Mesenchymal stem cell (in vitro differentiated cells and primary cell): ENCODE measurements at places on chromosomes 3 and 15.
A peak's percentile ranks its signal among the peaks of the same experiment; 100 is the strongest.

DNA sequence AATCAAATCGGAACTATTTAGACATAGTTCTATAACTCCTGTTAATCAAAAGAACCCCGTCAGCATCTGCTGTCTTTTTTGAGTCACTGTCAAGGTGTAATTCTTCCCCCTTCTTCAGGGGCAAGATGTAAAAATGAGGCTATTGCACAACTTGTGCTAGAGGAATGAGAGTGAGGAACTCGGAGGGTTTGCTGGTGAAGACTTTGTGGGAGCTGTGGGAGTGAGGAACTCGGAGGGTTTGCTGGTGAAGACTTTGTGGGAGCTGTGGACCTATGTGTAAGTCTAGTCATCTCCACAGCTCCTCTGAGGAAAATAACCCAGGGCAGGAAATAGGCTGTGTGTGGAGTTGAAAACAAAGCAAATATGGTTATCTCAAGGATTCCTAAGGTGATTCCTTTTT is 2.5 kb upstream of the CERS3 start:
- H3K36me3 ChIP-seq: no peaks in the 10 kb centered on the region
- DNase-seq: no peak
- H3K4me3 ChIP-seq: no peak overlapping the region
- no peak overlapping the region for H3K27ac ChIP-seq

DNA sequence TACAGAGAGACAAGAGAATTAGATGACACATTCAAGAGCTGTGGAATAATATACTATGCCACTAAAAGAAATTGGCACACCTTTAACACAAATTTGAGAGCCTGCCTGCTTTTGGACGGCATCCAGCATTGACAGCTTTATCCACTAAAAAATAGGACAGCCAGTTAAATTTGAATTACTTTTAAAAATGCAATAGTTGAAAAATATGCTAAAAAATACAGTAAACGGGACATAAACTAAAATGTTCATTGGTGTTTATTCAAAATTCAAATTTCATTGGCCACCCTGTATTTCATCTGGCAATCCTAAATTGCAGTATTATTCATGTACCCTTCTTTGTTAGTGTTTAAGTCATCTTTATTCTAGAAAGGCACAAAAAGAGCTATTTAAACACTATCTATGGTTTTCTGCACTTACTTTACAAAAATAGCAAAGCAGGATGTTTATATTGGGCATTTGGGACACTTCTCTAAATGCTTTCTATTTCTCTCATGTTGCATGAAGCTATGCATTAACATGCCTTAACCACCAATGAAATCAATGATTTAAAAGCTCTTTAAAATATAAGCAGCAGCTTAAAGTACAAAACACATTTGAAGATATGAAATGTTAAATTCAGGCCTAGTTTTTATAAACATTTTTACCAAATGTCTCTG is 160.1 kb downstream of the NEK10 start:
- H3K36me3 ChIP-seq: no peaks in the 10 kb centered on the region
- no peaks in the 10 kb centered on the region for H3K27me3 ChIP-seq
- no peak for DNase-seq
- no peak overlapping the region for H3K27ac ChIP-seq
- no peaks in the 10 kb centered on the region for H3K4me1 ChIP-seq

GRCh38 chr3:197203714-197204146 is 94.7 kb downstream of the DLG1 start:
- no peak overlapping the region for H3K27ac ChIP-seq
- no peaks in the 10 kb centered on the region for H3K36me3 ChIP-seq
- H3K4me3 ChIP-seq: no peak overlapping the region
- no peak for DNase-seq

GRCh38 chr15:98953000-98953787 is 54.4 kb downstream of the PGPEP1L start:
- peaks cover 8% of the 10 kb centered on the region for H3K4me1 ChIP-seq
- H3K4me3 ChIP-seq: no peak overlapping the region
- H3K27me3 ChIP-seq: no peaks in the 10 kb centered on the region
- DNase-seq: no peak
- peaks cover 82% of the 10 kb centered on the region for H3K36me3 ChIP-seq

- peak overlapping the region; percentile 79 for H3K4me3 ChIP-seq
- H3K27me3 ChIP-seq: peaks cover 12% of the 10 kb centered on the region
- peaks cover 36% of the 10 kb centered on the region for H3K4me1 ChIP-seq
- DNase-seq: peak; percentile 28
- peaks cover 22% of the 10 kb centered on the region for H3K36me3 ChIP-seq
Observed at GRCh38 chr15:40953713-40954074, 423 bp downstream of the CHAC1 start.

- no peak for DNase-seq
- H3K27ac ChIP-seq: no peak overlapping the region
- H3K4me1 ChIP-seq: no peaks in the 10 kb centered on the region
- no peak overlapping the region for H3K4me3 ChIP-seq
- no peaks in the 10 kb centered on the region for H3K27me3 ChIP-seq
- no peaks in the 10 kb centered on the region for H3K36me3 ChIP-seq
Observed at GRCh38 chr3:2268779-2269178, 170.1 kb downstream of the CNTN4 start.

GRCh38 chr15:41894791-41895463 is 1.1 kb upstream of the SPTBN5 start:
- H3K4me1 ChIP-seq: peaks cover 47% of the 10 kb centered on the region
- peaks cover 19% of the 10 kb centered on the region for H3K27me3 ChIP-seq
- H3K4me3 ChIP-seq: peak overlapping the region; percentile 21
- peaks cover 38% of the 10 kb centered on the region for H3K36me3 ChIP-seq
- peak; percentile 88 for DNase-seq
- H3K27ac ChIP-seq: peak overlapping the region; percentile 91

DNA sequence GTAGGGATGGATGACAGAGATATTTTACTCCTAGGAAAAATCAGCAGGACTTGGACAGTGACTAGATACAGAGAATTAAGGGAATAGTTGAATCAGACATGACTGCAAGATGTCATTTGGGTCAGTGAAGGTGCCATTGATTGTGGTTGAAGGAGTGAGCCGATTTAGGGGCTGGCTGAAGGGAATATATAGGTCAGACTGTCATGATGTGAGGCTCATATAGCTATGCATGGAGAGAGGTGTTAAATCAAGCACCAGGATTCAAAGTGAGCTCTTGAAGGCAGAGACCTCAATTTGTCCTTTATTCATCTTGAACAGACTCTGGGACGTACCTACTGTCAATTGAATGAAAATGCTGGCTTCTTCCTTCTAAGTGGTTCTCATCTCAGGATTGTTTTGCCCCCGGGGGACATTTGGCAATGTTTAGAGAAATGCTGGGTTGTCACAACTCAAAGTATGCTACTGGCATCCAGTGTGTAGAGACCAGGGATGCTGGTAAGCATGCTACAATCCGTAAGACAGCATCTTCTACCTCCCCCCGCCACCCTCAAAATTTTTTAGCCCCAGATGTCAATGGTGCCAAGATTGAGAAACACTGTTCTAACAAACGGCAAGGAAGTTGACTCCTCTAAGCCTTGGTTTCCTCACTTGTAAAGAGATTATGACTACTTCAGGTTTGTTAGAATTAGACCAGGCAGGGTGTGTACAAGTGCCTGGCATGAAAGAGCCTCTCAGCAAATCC is 7.8 kb downstream of the ATP2C1 start:
- H3K4me3 ChIP-seq: no peak overlapping the region
- H3K27ac ChIP-seq: peak overlapping the region; percentile 48
- H3K27me3 ChIP-seq: no peaks in the 10 kb centered on the region
- DNase-seq: no peak
- no peaks in the 10 kb centered on the region for H3K36me3 ChIP-seq

DNA sequence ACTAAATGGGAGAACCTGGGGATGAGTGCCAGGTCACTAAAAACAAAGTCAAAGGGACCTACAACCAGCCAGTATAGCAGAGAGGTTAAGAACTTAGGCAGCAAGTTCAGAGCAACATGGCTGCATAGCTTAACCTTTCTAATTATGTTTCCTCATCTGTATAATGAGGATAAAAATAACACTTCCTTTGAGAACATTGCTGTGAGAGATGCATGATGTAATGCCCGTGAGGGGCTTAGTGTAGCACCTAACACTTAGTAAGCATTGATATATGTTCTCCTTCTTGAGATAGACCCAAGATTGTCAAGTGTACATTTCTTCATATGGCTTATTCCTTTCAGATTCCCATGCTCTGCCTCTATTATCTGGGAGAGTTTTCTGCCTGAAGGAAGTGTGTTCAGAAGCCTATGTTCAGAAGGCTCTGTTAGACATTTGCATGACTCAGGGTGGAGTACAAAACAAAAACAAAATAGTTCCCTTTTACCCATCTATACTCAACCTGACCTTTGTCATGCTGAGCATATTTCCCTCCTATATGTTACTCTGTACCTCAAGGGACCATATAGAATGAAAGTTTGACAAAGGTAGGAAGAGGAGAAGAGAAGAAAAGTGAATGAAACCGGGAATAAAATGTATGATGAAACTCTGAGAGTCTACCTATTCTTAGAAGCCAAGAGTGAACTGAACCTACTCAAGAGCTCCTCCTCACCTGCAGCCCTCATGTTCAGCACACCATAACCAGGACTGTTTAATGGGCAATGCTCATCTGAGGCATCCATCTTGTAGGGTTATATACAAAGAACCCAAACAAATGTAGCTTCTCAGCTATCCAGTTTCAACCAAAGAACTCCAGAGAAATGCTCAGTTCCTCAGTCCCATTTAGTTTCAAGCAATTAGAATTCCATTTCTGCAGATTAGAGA is 70.7 kb upstream of the KCNMB2 start:
- no peak overlapping the region for H3K4me3 ChIP-seq
- DNase-seq: no peak
- H3K36me3 ChIP-seq: no peaks in the 10 kb centered on the region
- no peaks in the 10 kb centered on the region for H3K4me1 ChIP-seq

DNA sequence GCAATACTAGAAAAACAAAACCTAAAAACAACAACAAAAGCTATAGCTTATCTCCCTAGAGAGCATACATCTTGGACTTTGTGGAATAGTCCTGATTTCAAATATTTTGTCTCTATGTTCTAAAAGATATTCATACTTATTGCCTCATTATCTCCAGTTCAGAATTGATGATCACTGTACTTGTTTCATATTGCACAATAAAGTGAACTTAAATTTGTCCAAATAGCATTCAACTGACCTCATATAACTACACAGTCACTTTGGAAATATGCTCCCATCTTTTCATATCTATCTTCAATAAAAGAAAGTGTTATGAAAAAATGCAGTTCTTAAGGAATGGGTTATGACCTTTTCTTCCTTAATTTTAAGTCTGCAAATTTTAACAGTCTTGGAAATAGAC is 228.6 kb upstream of the CMC1 start:
- H3K4me3 ChIP-seq: no peak overlapping the region
- H3K36me3 ChIP-seq: no peaks in the 10 kb centered on the region
- no peaks in the 10 kb centered on the region for H3K4me1 ChIP-seq
- H3K27ac ChIP-seq: no peak overlapping the region

DNA sequence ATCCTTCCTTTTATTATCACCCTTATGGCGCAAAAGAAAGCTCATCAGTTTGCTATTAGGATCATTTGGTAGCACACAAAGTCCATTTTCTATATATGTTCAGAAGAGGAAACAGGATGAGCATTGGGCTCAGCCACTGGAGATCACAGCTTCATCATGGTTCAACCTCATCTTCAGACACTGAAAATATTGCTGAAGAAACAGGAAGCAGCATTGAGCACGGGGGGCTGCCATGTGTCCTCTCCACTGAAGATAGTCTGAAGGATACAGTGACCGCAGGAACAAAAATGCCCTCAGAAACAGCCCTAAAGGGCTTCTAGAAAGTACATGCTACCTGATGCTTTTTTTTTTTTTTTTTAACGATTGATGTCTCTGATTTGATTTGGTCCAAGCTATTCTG is 835.3 kb upstream of the CFAP20DC start:
- H3K4me1 ChIP-seq: no peaks in the 10 kb centered on the region
- DNase-seq: no peak
- no peak overlapping the region for H3K4me3 ChIP-seq

DNA sequence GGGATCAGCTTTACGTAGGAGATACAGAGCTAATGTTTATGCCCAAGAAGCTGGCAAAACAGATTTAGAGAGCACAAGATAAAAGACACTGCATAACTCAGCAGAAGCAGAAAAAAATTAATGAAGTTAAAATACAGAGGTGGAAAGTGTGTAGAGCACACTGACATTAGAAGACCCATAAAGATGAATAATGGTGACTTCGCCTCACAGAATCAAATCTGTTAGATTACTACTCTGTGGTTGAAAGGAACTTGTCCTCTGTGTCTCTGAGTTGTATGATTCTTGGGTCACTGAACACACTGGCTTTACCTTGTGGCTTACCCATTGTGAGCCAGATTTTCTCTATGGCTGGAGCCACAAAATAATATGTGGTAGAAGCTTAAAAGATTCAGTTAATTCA is 224.4 kb downstream of the PLCH1 start:
- no peaks in the 10 kb centered on the region for H3K27me3 ChIP-seq
- H3K4me1 ChIP-seq: no peaks in the 10 kb centered on the region
- H3K36me3 ChIP-seq: no peaks in the 10 kb centered on the region
- no peak for DNase-seq
- H3K4me3 ChIP-seq: no peak overlapping the region

- DNase-seq: peak; percentile 83
- peak overlapping the region; percentile 38 for H3K27ac ChIP-seq
- no peak overlapping the region for H3K4me3 ChIP-seq
- H3K36me3 ChIP-seq: peaks cover 3% of the 10 kb centered on the region
- peaks cover 13% of the 10 kb centered on the region for H3K4me1 ChIP-seq
Observed at GRCh38 chr15:90407871-90408317, 19.9 kb downstream of the IQGAP1 start.

- H3K27me3 ChIP-seq: no peaks in the 10 kb centered on the region
- peak overlapping the region; percentile 97 for H3K27ac ChIP-seq
- peaks cover 18% of the 10 kb centered on the region for H3K4me1 ChIP-seq
- H3K36me3 ChIP-seq: no peaks in the 10 kb centered on the region
Observed at GRCh38 chr3:55483196-55484095, 3.7 kb downstream of the WNT5A start.

- no peak overlapping the region for H3K27ac ChIP-seq
- H3K27me3 ChIP-seq: no peaks in the 10 kb centered on the region
- no peak overlapping the region for H3K4me3 ChIP-seq
- DNase-seq: no peak
Observed at GRCh38 chr3:83453056-83453455, 1505.7 kb upstream of the CADM2 start.

DNA sequence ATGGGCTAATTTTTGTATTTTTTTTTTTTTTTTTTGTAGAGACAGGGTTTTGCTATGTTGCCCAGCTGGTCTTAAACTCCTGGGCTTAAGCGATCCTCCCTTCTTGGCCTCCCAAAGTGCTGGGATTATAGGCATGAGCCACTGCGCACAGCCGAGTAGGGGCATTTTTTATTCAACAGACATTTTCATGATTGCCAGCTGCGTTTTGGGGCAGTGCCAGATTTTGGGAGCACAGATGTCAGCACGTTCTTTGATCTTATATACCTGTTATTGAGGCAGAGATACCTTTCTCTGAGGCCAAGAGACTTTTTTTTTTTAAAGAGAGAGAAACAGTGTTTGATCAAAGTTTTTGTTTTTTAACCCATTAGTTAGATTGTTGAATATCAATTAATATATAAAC is 16.8 kb downstream of the NEO1 start:
- H3K4me3 ChIP-seq: no peak overlapping the region
- H3K36me3 ChIP-seq: no peaks in the 10 kb centered on the region
- DNase-seq: no peak
- H3K27ac ChIP-seq: no peak overlapping the region
- H3K27me3 ChIP-seq: no peaks in the 10 kb centered on the region
- H3K4me1 ChIP-seq: no peaks in the 10 kb centered on the region

GRCh38 chr15:89345248-89345647 is 10.6 kb upstream of the POLG start:
- H3K36me3 ChIP-seq: no peaks in the 10 kb centered on the region
- no peaks in the 10 kb centered on the region for H3K4me1 ChIP-seq
- no peak for DNase-seq
- H3K27ac ChIP-seq: no peak overlapping the region

GRCh38 chr3:43005981-43006380 is 26.9 kb downstream of the GASK1A start:
- H3K27ac ChIP-seq: no peak overlapping the region
- H3K36me3 ChIP-seq: no peaks in the 10 kb centered on the region
- no peak for DNase-seq
